Peyer's patch (tissue), 4 donors: ENCODE measurements at places on chromosomes 5 and 9. TPM values are rescaled to one million over a fixed set of nuclear protein-coding genes. Genes with fewer than 3 reads are reported as not detected.

- no peaks in the 10 kb centered on the region for H3K4me1 ChIP-seq
- H3K27me3 ChIP-seq = no peaks in the 10 kb centered on the region
- no peaks in the 10 kb centered on the region for H3K36me3 ChIP-seq
- H3K27ac ChIP-seq = no peak overlapping the region
- DNase-seq = no peak
Measured at GRCh38 chr9:106960258-106960657, 97.3 kb downstream of the ZNF462 start.

TMEM8B gene
- total RNA-seq = 7.8 TPM

CORO2A gene
- 85.1 TPM for total RNA-seq

- peak overlapping the region; percentile 82 for H3K27ac ChIP-seq
- H3K36me3 ChIP-seq = no peaks in the 10 kb centered on the region
- H3K4me1 ChIP-seq = peaks cover 11% of the 10 kb centered on the region
- H3K27me3 ChIP-seq = no peaks in the 10 kb centered on the region
- no peak for DNase-seq
Measured at GRCh38 chr5:115262011-115262320, 711 bp downstream of the PGGT1B start.

GRCh38 chr5:159403906-159404681 lies 73.8 kb upstream of the IL12B start:
- H3K27ac ChIP-seq = no peak overlapping the region
- no peaks in the 10 kb centered on the region for H3K36me3 ChIP-seq
- H3K4me1 ChIP-seq = no peaks in the 10 kb centered on the region

C5orf52 gene
- 1.7 TPM for total RNA-seq

DNA sequence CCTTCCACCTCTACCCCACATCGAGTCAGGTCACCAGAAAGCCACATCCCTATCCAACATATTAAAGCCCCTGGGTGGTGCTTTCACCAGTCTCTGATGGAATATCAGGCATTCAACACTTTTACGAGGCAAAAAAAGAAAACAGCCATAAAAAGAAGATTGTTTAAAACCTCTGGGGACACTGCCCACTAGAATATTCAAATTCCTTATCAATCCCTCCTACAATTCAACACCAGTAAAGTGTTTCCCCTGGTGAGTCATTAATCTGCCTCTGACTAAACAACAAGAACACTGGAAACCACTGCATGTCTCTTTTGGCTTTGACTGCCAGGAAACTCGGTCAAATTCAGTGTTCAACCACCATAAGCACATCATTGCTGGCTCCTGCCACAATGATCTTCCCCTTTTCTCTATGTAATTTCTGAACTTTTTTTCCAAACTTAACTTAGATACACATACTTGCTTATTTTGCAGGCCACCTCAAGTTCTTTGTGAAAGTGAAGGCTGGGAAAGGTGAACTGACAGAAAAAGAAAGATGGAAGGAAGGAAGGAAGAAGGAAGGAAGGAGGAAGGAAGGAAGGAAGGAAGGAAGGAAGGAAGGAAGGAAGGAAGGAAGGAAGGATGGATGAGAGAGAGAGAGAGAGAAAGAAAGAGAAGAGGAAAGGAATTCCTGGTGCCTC lies 105.3 kb downstream of the PAX5 start:
- no peak overlapping the region for H3K4me3 ChIP-seq
- no peaks in the 10 kb centered on the region for H3K36me3 ChIP-seq
- no peaks in the 10 kb centered on the region for H3K4me1 ChIP-seq
- no peak overlapping the region for H3K27ac ChIP-seq
- H3K27me3 ChIP-seq = no peaks in the 10 kb centered on the region

FAM169A gene
- 2.3 TPM for total RNA-seq

DNA sequence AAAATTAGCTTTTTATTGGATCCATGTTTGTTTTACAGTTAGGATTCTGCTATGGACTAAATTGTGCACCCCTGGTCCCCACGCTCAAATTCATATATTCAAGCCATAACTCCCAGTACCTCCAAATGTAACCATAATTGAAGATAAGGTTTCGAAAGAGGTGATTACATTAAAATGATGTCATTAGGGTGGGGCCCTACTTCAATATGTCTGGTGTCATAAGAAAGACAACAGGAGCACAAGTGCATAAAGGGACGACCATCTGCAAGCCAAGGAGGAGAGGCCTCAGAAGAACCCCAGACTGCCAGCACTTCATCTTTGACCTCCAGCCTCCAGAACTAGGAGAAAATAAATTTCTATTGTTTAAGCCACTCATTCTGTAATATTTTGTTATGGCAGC lies 7.4 kb upstream of the HNRNPA0 start:
- no peak for DNase-seq
- H3K27ac ChIP-seq = no peak overlapping the region
- no peaks in the 10 kb centered on the region for H3K4me1 ChIP-seq
- H3K27me3 ChIP-seq = no peaks in the 10 kb centered on the region
- H3K4me3 ChIP-seq = no peak overlapping the region

OR1Q1 gene
- total RNA-seq = not detected

GRCh38 chr9:26567976-26568375 lies 324.6 kb downstream of the CAAP1 start:
- H3K27ac ChIP-seq = no peak overlapping the region
- no peaks in the 10 kb centered on the region for H3K27me3 ChIP-seq
- no peaks in the 10 kb centered on the region for H3K36me3 ChIP-seq
- DNase-seq = no peak
- H3K4me3 ChIP-seq = no peak overlapping the region

RABGAP1 gene
- total RNA-seq = 51.7 TPM

IRF1 gene
- total RNA-seq = 127 TPM

ARHGEF28 gene
- total RNA-seq = 18.9 TPM

GRCh38 chr9:16211946-16212345 lies 658.5 kb downstream of the BNC2 start:
- no peaks in the 10 kb centered on the region for H3K4me1 ChIP-seq
- DNase-seq = no peak
- no peaks in the 10 kb centered on the region for H3K27me3 ChIP-seq
- H3K27ac ChIP-seq = no peak overlapping the region

DNA sequence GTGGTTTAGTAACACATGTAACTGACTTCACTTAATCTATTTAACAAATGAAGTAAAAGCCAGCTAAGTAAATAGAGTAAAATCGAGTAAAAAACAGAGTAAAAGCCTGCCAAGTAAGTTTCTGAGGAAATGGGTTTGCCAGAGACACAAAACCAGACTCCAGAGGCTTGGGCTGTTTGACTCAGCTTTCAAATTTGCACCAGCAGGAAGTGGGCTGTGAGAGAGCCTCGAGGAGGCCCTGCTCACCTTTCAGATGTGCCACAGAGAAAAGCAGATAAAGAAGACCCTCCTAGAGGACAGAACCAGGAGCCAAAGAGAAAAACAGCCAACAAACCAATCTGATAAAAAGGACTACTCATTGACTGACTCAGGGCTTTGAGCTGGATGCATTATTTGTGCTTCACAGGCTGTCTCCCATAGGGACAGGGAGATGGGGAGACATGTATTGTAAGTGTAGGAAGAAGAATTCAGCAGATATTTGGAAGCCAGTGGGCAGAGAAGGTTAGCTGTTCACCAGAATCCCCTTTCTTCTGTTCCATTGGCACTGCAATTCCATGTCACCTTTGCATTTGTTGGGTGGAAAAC lies 14.4 kb upstream of the AMACR start:
- no peaks in the 10 kb centered on the region for H3K27me3 ChIP-seq
- peaks cover 3% of the 10 kb centered on the region for H3K36me3 ChIP-seq
- no peak for DNase-seq
- no peaks in the 10 kb centered on the region for H3K4me1 ChIP-seq

- no peak for DNase-seq
- no peaks in the 10 kb centered on the region for H3K36me3 ChIP-seq
- no peak overlapping the region for H3K4me3 ChIP-seq
- no peaks in the 10 kb centered on the region for H3K27me3 ChIP-seq
Measured at GRCh38 chr9:37011530-37011929, 22.5 kb downstream of the PAX5 start.

DNA sequence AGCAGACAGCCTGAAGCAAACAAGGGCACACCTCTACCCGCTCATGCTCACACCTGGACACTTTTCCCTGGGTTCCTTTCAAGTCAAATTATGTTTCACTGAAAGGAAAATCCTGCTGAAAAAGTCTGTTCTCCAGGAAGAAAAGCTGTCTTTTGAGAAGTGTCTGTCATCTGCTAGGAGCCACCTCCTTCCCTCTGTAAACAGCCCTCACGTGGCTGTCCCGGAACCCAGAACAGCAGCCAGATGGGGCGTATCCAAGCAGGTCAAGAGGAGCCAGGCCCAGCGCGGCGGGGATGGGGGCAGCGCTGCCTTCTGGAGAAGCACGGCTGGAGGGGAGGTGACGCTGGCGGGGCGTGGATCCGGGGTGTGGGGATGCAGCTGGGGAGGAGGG lies at the start of gene PNPLA7:
Gene PNPLA7 (minus strand): TSS at position 172 of the 391 bp plus-strand sequence. CDS start 205 bp downstream, outside the sequence.
- H3K4me3 ChIP-seq = peak within 1 kb of the TSS; percentile 98
- no peaks in the 10 kb centered on the region for H3K4me1 ChIP-seq
- DNase-seq = peak; percentile 89
- H3K27ac ChIP-seq = peak within 1 kb of the TSS; percentile 98

PCDHGA9 gene
- total RNA-seq = 1.9 TPM

RBM18 gene
- total RNA-seq = 6.3 TPM

- H3K4me3 ChIP-seq = no peak overlapping the region
- no peaks in the 10 kb centered on the region for H3K4me1 ChIP-seq
- no peak overlapping the region for H3K27ac ChIP-seq
- H3K27me3 ChIP-seq = no peaks in the 10 kb centered on the region
- DNase-seq = no peak
Measured at GRCh38 chr5:142521706-142522105, 164.2 kb downstream of the FGF1 start.

CARD6 gene
- total RNA-seq = 20.6 TPM

SV2C gene
- total RNA-seq = 0.18 TPM

GRCh38 chr5:109298794-109299193 lies 111.0 kb downstream of the PJA2 start:
- H3K4me1 ChIP-seq = no peaks in the 10 kb centered on the region
- DNase-seq = no peak
- H3K27me3 ChIP-seq = no peaks in the 10 kb centered on the region
- H3K27ac ChIP-seq = no peak overlapping the region

- no peaks in the 10 kb centered on the region for H3K27me3 ChIP-seq
- H3K4me1 ChIP-seq = no peaks in the 10 kb centered on the region
- no peak overlapping the region for H3K27ac ChIP-seq
- no peaks in the 10 kb centered on the region for H3K36me3 ChIP-seq
Measured at GRCh38 chr5:115977096-115977495, 14.8 kb downstream of the LVRN start.

GRCh38 chr5:18686253-18686652 lies 1052.0 kb downstream of the TAF11L14 start:
- no peaks in the 10 kb centered on the region for H3K36me3 ChIP-seq
- no peak for DNase-seq
- H3K4me3 ChIP-seq = no peak overlapping the region
- H3K4me1 ChIP-seq = no peaks in the 10 kb centered on the region

DNA sequence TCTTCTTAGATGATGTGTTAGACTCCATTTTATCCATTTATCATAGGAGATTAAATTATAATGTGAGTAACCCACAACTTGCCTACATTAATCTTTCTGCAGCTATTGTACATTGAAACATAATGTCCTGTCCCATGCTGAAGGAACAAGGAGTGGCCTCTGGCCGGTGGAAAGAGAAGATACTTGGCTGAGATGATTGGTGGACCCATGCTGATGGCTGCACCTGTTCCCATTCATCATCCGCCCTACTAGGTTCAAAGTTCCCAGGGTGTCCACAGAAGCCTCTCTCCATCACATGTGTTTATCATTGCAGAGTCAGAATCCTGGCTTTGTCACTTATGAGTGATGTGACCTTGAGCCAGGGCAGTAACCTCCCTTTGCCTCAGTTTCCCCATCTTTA lies 24.7 kb downstream of the FBXL7 start:
- H3K27ac ChIP-seq = no peak overlapping the region
- H3K27me3 ChIP-seq = no peaks in the 10 kb centered on the region
- DNase-seq = no peak
- no peaks in the 10 kb centered on the region for H3K36me3 ChIP-seq

GRCh38 chr5:176770431-176770830 lies 39.9 kb upstream of the UNC5A start:
- H3K36me3 ChIP-seq = no peaks in the 10 kb centered on the region
- no peak overlapping the region for H3K4me3 ChIP-seq
- H3K4me1 ChIP-seq = no peaks in the 10 kb centered on the region
- H3K27me3 ChIP-seq = no peaks in the 10 kb centered on the region
- no peak overlapping the region for H3K27ac ChIP-seq
- peak; percentile 10 for DNase-seq

GRCh38 chr5:33582417-33582816 lies 141.7 kb downstream of the TARS1 start:
- no peak overlapping the region for H3K27ac ChIP-seq
- no peak for DNase-seq
- no peaks in the 10 kb centered on the region for H3K27me3 ChIP-seq
- H3K4me1 ChIP-seq = no peaks in the 10 kb centered on the region
- H3K4me3 ChIP-seq = no peak overlapping the region
- H3K36me3 ChIP-seq = no peaks in the 10 kb centered on the region

DNA sequence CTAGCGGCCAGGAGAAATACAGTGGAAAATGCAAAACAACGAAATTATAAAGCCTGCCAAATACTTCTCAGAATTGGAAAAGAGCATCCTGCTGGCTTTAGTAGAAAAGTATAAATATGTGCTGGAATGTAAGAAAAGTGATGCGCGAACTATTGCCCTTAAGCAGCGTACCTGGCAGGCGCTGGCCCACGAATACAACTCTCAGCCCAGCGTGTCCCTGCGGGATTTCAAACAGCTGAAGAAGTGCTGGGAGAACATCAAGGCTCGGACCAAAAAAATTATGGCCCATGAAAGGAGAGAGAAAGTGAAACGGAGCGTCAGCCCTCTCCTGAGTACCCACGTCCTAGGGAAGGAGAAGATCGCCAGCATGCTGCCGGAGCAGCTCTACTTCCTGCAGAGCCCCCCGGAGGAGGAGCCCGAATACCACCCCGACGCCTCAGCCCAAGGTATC lies 15.0 kb downstream of the MSANTD3 start:
- no peaks in the 10 kb centered on the region for H3K27me3 ChIP-seq
- no peaks in the 10 kb centered on the region for H3K36me3 ChIP-seq

TEX48 gene
- total RNA-seq = not detected

- H3K36me3 ChIP-seq = no peaks in the 10 kb centered on the region
- H3K4me3 ChIP-seq = no peak overlapping the region
- DNase-seq = no peak
- H3K4me1 ChIP-seq = no peaks in the 10 kb centered on the region
- no peak overlapping the region for H3K27ac ChIP-seq
Measured at GRCh38 chr5:32735512-32735911, 24.4 kb downstream of the NPR3 start.

DNA sequence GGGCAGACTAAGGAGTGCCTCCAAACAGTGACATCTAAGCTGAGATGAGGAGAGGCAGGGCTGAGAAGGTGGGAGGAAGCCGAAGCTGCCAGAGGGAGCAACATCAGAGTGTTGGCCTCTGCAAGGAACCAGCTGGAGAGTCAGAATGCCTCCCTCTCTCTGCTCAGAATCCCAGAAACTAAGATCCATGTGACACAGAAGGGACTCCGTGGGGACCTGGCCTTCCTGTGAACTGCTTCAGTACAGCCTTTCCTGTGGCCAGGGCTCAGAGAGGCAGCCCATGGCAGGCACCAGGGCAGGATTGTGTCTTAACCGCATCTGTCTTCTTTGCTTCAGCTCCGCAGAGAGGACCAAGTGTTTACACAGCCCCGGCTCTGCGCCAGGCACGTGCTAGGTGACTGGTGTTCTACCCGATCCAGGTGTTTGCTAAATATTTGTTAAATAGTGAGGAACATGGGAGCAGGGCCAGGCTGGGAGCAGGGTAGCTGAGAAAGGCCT lies 33.5 kb downstream of the KCNMB1 start:
- no peaks in the 10 kb centered on the region for H3K4me1 ChIP-seq
- no peaks in the 10 kb centered on the region for H3K36me3 ChIP-seq
- H3K4me3 ChIP-seq = no peak overlapping the region
- H3K27me3 ChIP-seq = no peaks in the 10 kb centered on the region
- H3K27ac ChIP-seq = no peak overlapping the region
- DNase-seq = no peak

GRCh38 chr9:1414711-1415131 lies 364.6 kb downstream of the DMRT2 start:
- no peak overlapping the region for H3K27ac ChIP-seq
- H3K36me3 ChIP-seq = no peaks in the 10 kb centered on the region
